T-helper 17 cell (primary cell): ENCODE measurements at places on chromosomes 4 and X. TPM values are rescaled to one million over a fixed set of nuclear protein-coding genes. Genes with fewer than 3 reads are reported as not detected.

GRCh38 chr4:96652158-96652557 is 812.3 kb downstream of the PDHA2 start:
- no peak for DNase-seq
- no peak overlapping the region for H3K4me3 ChIP-seq
- no peaks in the 10 kb centered on the region for H3K36me3 ChIP-seq
- no peaks in the 10 kb centered on the region for H3K4me1 ChIP-seq
- H3K27me3 ChIP-seq: no peaks in the 10 kb centered on the region

GRCh38 chr4:133186210-133186609 is 37.1 kb downstream of the PCDH10 start:
- H3K4me1 ChIP-seq: no peaks in the 10 kb centered on the region
- no peaks in the 10 kb centered on the region for H3K27me3 ChIP-seq
- DNase-seq: no peak

DNA sequence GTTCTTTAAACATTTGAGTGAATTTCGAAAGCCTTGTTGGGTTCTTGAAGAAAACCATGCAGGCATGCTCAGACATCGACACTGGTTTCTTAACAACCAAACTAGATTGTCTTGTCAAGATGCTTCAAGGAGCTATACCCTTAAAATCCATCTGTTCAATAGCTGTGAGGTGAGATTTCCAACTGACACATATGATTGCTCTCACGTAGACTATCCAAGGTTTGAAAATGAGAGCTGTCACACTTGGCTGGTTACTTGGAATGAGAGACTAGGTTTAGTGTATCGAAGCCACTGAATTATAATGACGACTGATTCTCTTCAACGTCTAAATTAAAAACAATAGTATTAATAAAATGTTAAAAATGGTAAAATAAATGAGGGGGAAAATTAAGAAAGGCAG is 2725.5 kb downstream of the ARAP2 start:
- H3K27ac ChIP-seq: no peak overlapping the region
- no peak for DNase-seq
- no peaks in the 10 kb centered on the region for H3K27me3 ChIP-seq
- H3K4me3 ChIP-seq: no peak overlapping the region
- H3K4me1 ChIP-seq: no peaks in the 10 kb centered on the region
- H3K36me3 ChIP-seq: no peaks in the 10 kb centered on the region

DNA sequence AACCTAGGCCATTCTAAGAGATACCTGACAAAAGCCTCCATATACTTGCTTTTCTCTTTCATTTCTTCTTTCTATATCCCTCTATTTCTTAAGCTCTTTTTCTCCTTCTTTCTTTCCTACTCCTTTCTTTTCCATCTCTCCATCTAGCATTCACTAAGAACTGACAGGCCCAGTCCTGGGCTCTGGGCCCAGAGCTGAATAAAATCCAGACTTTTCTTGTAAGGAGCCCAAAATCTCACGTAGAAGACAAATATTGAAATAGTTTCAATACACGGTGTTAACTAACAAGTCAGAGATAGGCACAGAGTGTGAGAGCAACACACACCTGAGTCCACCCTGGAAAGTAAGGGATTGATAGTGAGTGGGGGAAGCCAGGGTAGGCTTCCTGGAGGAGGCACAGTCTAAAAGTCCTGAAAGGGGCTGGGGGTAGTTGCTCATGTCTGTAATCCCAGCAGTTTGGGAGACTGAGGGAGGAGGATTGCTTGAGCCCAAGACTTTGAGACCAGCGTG is 73.2 kb upstream of the EFNB1 start:
- peaks cover 2% of the 10 kb centered on the region for H3K36me3 ChIP-seq
- no peak overlapping the region for H3K4me3 ChIP-seq
- no peak for DNase-seq
- H3K27me3 ChIP-seq: no peaks in the 10 kb centered on the region
- no peak overlapping the region for H3K27ac ChIP-seq

TMEM35A gene
- total RNA-seq: not detected

DNA sequence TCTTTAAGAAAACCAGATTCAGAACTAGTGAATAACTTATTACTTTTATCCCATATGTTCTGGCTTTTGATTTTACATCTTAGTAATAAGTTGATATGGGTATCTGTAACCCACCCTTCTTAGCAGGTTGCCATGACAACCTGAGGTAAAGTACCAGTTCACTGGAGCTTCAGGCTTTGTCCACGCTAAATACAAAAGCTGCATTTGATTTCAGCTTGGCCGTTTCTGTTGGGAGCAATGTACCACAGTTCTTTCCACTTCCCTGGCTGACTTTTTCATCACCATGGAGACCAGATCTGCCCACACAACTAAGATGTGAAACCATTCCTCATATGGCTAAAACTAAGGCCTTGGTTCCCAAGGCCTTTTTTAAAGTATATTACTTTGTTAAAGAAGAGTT is 26.1 kb downstream of the KLHL34 start:
- no peaks in the 10 kb centered on the region for H3K4me1 ChIP-seq
- H3K36me3 ChIP-seq: peaks cover 2% of the 10 kb centered on the region
- no peak overlapping the region for H3K4me3 ChIP-seq
- DNase-seq: no peak
- H3K27ac ChIP-seq: no peak overlapping the region

DNA sequence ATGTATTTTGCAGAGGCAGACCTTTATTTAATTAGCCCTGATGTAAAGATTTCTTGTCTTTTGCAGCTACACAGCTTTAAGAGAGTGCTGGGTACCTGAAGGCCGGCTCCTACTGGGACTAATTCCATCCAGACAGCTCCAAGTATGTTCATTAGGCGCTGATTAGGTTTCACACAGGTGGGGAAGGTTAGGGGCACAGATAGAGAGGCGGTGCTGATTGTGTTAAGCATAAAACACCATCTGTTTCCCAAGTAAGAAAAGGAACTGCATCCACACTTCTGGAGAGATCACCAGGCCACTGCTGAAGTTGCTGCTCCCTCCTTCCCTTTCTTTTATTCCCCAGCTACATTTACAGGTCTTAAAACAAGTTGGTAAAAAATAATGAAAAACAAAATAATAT is 349.5 kb downstream of the ZIC3 start:
- H3K4me1 ChIP-seq: no peaks in the 10 kb centered on the region
- no peak overlapping the region for H3K27ac ChIP-seq
- no peaks in the 10 kb centered on the region for H3K36me3 ChIP-seq
- no peak overlapping the region for H3K4me3 ChIP-seq
- no peak for DNase-seq

- H3K36me3 ChIP-seq: no peaks in the 10 kb centered on the region
- no peak overlapping the region for H3K4me3 ChIP-seq
- DNase-seq: no peak
- no peaks in the 10 kb centered on the region for H3K27me3 ChIP-seq
- no peaks in the 10 kb centered on the region for H3K4me1 ChIP-seq
Observed at GRCh38 chr4:34619531-34620162, 1624.7 kb downstream of the ARAP2 start.

SYN1 gene
- total RNA-seq: 1.1 TPM

DNA sequence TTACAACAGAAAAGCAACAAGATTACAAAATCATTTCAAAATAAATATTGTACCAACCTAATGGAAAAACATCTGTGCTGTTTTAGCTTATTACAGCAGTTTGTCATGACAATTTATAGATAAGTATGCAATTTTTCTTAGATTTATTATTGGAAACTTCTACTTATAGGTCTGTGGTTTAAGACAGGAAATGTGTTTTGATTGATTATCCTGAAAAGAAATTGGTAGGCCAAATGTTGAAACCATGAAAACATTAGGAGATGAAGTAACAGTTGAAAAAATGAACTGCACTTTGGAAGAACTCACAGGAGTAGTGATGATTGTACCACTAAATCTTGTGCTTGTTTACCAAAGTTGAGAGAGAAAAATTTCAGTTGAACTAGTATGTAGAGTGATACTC is 162.2 kb upstream of the GIMD1 start:
- DNase-seq: no peak
- no peaks in the 10 kb centered on the region for H3K36me3 ChIP-seq
- H3K27me3 ChIP-seq: no peaks in the 10 kb centered on the region
- no peaks in the 10 kb centered on the region for H3K4me1 ChIP-seq

NPNT gene
- total RNA-seq: not detected

- no peak overlapping the region for H3K27ac ChIP-seq
- H3K4me1 ChIP-seq: no peaks in the 10 kb centered on the region
- no peak for DNase-seq
Observed at GRCh38 chr4:119897260-119897659, 169.4 kb downstream of the MAD2L1 start.

GRCh38 chr4:99816545-99817308 is at the start of gene DAPP1:
DAPP1 (plus strand) TSS chr4:99816827; CDS start chr4:99816914, 87 bp downstream.
- DNase-seq: peak; percentile 58
- peak within 1 kb of the TSS; percentile 95 for H3K27ac ChIP-seq
- peaks cover 47% of the 10 kb centered on the region for H3K4me1 ChIP-seq
- H3K36me3 ChIP-seq: peaks cover 2% of the 10 kb centered on the region
- peak within 1 kb of the TSS; percentile 94 for H3K4me3 ChIP-seq
- H3K27me3 ChIP-seq: no peaks in the 10 kb centered on the region

DNA sequence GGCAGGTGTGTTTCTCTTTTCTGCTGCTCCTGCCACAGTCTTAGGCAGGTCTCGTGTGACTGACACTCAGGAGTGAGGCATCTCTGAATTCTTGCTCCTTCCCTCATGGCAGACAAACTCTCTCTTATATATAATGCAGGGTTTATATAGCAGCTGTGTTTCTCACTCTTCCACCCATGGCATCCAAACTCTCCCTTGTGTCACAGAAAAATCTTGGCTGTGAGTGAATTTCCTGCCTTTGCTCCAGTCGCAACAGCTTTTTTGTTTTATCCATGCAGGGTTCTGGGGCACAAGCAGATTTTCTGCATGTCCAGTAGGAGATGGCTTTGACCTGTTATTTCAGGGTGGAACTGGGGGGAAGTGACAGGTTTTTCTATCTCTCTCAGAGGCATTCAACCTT is 1275.5 kb downstream of the ADGRL3 start:
- no peak for DNase-seq
- no peak overlapping the region for H3K27ac ChIP-seq
- H3K4me3 ChIP-seq: no peak overlapping the region
- no peaks in the 10 kb centered on the region for H3K36me3 ChIP-seq
- no peaks in the 10 kb centered on the region for H3K4me1 ChIP-seq
- H3K27me3 ChIP-seq: no peaks in the 10 kb centered on the region

DNA sequence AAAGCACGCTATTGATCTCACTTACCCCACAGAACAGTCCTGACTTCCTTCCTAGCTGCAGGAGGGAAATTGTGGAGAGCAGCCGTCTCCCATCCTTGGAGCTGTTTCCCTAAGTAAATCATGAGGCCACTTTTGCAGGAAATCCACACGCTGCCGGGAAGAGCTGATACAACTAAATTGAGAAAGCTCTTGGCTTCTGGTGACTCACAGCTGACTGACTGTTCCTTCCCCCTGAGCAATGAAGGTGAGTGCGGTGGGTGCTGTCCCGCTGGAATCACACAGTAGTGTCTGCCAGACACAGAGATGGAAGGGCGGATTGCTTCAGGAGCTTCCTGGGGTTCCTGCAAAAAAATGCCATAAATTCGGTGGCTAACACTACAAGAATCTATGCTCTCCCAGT is 268.9 kb downstream of the ASMT start:
- peaks cover under 1% of the 10 kb centered on the region for H3K27me3 ChIP-seq
- DNase-seq: no peak
- H3K4me1 ChIP-seq: no peaks in the 10 kb centered on the region
- no peak overlapping the region for H3K27ac ChIP-seq
- no peaks in the 10 kb centered on the region for H3K36me3 ChIP-seq

GRCh38 chr4:38907696-38908270 is 40.2 kb downstream of the FAM114A1 start:
- H3K27me3 ChIP-seq: peaks cover 8% of the 10 kb centered on the region
- no peak overlapping the region for H3K4me3 ChIP-seq
- H3K4me1 ChIP-seq: peaks cover 2% of the 10 kb centered on the region
- H3K36me3 ChIP-seq: no peaks in the 10 kb centered on the region
- no peak for DNase-seq

TMEM150C gene
- total RNA-seq: 0.15 TPM

IQCM gene
- not detected for total RNA-seq

DNA sequence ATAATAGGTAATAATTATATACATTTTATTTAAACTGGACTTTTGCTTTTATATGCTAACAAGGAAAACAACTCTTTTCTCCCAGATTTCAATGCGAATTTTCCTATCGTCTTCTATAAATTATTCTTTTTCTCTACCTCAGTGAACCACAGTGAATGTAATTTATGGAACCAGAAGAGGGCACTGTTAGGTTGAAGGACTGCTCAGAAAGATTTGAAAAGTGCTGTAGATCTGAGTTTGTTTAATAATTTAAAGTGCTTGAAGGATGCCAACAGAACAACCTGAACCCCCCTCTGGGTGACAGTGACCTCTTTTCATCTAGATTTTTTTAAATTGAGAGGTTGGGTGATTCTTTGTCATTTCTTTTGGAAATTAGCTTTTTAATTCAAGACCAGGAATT is 54.9 kb downstream of the PHOX2B start:
- H3K4me3 ChIP-seq: no peak overlapping the region
- H3K36me3 ChIP-seq: no peaks in the 10 kb centered on the region
- H3K4me1 ChIP-seq: peaks cover 2% of the 10 kb centered on the region
- peaks cover 23% of the 10 kb centered on the region for H3K27me3 ChIP-seq
- H3K27ac ChIP-seq: no peak overlapping the region

- peaks cover 7% of the 10 kb centered on the region for H3K27me3 ChIP-seq
- H3K4me1 ChIP-seq: peaks cover 6% of the 10 kb centered on the region
- no peaks in the 10 kb centered on the region for H3K36me3 ChIP-seq
- no peak overlapping the region for H3K27ac ChIP-seq
Observed at GRCh38 chr4:69831646-69832325, 28.2 kb downstream of the SULT1E1 start.

DNA sequence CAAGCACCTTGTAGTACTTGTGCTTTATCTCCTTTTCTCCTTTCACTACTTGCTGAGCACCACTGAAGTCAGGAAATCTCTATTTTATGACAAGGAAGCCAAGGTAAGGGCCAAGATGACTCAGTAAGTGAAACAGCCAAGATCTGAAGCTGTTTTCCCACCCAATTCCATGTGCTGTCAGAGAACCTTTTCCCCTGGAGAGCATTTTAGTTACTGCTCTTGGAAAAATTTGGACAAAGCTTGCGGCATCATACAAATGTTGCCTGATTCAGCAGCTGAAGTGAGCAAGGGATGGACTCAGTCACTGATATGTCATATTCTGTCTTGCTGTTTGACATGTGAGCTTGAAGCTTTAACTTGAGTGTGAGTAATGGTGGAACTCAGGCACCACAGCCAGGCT is 391.4 kb downstream of the RAB28 start:
- H3K27me3 ChIP-seq: no peaks in the 10 kb centered on the region
- no peaks in the 10 kb centered on the region for H3K36me3 ChIP-seq
- H3K4me1 ChIP-seq: no peaks in the 10 kb centered on the region
- DNase-seq: no peak
- no peak overlapping the region for H3K27ac ChIP-seq

TRMT10A gene
- 3.9 TPM for total RNA-seq

DNA sequence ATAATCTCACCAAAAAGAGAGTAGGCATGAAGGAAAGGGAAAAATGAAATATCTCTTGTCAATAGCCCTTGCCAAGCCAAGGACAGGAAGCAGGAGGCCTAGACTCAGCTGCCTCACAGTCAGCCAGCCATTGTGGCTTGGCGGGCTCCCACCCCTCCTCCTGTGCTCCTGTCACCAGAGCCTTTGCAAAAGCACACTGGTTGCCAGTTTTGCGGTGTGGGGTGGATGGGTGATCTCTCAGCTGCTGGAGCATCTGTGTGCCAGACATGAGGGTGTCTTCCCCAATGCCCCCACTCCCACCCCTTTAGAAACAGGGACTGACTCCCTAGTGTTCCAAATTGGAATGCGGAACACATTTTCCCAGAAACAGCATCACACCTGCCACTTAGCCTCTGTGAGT is 26.1 kb downstream of the ARHGEF6 start:
- H3K27ac ChIP-seq: no peak overlapping the region
- H3K36me3 ChIP-seq: no peaks in the 10 kb centered on the region
- no peak overlapping the region for H3K4me3 ChIP-seq
- H3K27me3 ChIP-seq: no peaks in the 10 kb centered on the region

GRCh38 chrX:73977542-73978169 is 326.3 kb upstream of the ZCCHC13 start:
- H3K36me3 ChIP-seq: peaks cover 2% of the 10 kb centered on the region
- DNase-seq: no peak
- H3K27me3 ChIP-seq: no peaks in the 10 kb centered on the region
- H3K4me3 ChIP-seq: peak overlapping the region; percentile 43
- peaks cover 20% of the 10 kb centered on the region for H3K4me1 ChIP-seq
